ENCODE measurements at places on chromosomes 1 and 21.

GRCh38 chr1:40599926-40600325 is 65.6 kb downstream of the RIMS3 start:
- no peak for DNase-seq

- DNase-seq: no peak
Measured at GRCh38 chr1:190679454-190679853, 201.8 kb upstream of the BRINP3 start.

GRCh38 chr1:91900562-91900961 is 14.6 kb upstream of the TGFBR3 start:
- DNase-seq: no peak

DNA sequence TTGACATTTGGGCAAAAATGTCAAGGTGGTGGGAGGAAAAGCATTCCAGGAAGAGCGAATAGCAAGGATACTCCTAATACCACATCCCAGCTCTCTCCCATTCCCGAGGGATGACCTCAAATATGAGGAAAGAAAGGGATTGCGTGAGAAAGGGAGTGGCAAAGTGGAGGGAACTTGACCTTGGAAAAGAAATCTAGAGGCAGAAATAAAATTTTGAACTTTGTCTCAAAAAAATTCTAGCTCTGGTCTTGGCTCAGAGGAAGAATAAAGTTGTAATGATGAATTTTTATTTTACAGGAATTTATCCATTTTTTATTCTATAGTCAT is 127.8 kb downstream of the TBX19 start:
- no peak for DNase-seq

DNA sequence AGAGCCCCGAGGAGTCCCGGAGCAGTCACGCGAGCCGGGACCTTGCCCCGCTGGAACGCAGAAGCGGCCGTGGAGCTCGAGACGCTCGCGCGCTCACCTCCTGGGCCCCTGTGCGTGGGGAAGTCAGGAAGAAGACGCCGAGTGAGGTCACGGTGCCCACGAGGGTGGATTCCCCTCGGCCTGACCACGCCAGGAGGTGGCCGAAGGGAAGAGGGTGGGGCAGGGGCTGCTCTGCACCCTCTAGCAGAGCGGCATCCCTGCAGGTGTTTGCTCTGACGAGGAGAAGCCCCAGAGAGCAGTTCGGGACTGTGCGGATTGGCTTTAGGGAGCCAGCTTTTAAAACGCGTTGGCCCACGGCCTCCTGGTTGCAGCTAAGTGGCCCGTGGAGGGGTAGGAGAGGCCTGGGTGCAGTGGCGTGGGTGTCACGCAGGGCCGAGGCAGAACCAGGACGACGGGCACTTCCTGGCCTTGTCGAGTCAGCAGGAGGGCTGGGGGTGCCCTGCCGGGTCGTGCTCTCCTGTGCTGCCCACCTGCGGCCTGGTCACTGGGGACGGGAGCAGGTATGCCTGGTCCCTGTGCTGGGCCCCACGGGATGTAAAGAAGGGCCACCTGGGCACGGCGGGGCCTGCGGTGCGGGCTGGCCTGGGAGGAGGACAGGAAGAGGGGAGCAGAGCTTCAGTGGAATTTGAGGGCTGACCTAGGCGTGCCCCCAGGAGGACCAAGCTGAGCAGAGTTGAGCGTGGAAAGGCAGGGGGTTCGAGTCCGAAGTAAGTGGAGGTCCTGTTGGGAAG is 1.0 kb downstream of the PDXK start:
- DNase-seq: peak; percentile 45

GRCh38 chr1:1357871-1358432 is 403 bp downstream of the MXRA8 start:
- no peak for DNase-seq

All from stimulated activated CD4-positive, alpha-beta T cell treated with anti-CD3 and anti-CD28 coated beads, Interleukin-15, amount 100 ng/mL, for 24 hours (primary cell).